Hematopoietic multipotent progenitor cell treated with erythropoietin and hydrocortisone succinate and interleukin-3 and kit ligand, for 8 days (in vitro differentiated cells): ENCODE measurements at places on chromosomes 11 and 22.
A peak's percentile ranks its signal among the peaks of the same experiment; 100 is the strongest.

DNA sequence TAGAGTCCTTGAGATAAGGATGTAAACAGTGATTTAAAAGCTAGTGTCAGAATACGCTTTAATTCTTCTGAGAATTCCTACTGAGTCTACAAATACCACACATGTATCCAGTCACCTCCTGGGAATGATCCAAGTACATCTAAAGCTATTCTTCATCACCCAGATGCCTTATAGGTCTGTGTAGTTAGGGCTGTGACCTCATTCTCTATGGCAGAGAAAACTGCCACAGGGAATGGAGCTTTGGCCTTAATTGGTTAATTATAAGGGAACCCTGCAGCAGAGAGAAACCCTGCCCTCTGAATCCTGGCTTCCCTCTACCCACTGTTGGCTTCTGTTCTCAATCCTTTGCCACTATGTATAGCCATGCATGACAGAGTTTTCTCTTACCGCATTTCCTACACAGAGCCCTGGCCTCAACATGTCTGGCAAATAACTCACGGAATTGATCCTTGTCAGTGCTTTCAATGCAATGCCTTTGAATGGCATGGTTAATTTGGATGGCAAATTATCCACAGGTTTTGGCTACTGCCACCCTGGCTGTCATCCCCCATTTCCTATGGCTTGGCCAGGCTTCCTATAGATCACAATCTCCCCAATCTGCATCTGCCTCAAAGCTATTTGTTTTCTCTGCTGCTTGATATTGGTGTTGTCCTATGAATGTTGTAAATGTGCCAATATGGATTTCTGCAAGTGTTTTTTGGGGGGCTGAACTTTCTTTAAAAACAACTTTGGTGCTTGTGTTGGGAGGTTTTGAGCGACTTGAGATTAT is 2.9 kb downstream of the DIXDC1 start:
- no peak for DNase-seq

DNA sequence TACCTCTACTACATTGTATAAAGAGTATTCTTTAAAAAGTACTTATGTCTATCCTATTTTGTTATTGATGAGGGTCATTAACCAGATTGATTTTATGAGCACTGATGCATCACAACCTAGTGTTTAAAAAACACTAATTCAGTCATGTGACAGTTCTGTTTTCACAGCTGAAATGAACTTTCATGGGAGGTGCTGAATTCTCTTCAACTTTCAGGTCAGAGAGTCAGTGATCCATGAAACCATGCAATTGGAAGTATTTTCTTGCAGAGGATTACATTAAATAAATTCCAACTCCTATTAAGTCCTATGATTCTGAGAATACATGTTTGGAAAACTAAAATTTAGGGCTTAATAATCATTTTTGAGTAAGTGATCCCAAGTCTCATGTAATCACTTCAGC is 889.4 kb downstream of the KCNA4 start:
- DNase-seq: no peak

DNA sequence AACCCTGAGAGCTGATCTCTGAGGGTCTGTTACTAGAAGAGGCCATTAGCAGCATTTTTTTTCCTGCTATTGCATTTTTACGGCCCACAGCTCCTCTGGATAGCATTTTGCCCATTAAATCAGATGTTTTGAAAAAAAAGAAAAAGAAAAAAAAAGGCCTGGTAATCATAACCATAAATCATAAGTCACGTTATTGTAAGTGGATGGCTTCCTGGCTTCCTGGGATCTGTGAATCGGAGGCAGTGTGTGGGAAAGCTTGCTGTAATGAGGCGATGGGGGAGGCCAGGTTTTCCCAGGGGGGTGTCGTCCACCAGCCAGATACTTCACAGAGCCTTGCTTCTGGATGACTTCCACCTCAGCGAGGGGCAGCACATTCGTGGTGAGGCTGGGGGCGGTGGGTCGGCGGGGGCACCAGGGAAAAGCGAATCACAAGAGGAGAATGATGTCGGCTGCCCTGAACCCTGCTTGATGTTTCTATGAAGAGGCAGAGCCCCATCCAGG is 106.5 kb upstream of the SYT13 start:
- no peak for DNase-seq

DNA sequence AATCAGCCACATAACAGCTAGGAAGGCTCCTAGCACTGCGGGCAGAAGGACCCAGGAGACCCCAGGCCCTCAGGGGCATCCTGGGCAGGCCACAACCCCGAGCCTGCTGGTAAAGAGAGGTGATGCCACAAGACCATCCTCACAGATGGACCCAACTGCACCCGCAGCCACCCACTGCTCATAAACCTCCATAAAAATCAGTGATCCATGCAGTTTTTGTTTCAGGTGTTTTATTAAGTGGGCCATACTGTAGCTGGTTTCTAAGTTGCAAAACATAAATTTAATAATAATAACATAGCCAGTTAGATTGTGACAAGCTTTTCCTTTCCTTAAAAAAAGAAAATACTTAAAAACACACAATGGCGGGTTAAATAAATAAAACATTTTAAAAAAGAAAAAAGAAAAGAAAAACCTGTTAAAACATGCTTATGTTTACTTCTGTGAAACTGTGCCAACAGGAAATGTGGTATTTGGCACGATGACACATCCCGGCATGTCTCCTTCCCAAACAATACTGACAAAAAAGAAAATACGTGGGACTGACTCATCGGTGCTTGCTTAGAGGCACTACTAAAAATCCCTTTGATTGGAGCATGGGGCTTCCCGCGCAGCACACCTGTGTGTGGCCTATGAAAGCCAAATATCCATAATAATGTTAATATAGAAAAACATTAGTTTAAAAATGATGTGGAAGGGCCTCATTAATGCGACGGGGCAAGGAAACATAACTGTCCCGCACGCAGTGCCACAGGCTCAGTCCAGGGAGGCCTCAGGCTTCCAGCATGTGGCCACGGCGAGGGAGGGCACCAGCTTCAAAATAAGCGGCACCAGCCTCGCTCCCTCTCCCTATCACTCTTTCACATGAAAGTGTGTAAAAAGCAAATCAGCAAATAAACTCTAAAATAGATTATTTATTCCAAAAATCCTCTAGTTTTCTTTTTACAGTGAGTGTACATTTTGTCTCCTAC is 47.5 kb upstream of the SCUBE2 start:
- DNase-seq: no peak

DNA sequence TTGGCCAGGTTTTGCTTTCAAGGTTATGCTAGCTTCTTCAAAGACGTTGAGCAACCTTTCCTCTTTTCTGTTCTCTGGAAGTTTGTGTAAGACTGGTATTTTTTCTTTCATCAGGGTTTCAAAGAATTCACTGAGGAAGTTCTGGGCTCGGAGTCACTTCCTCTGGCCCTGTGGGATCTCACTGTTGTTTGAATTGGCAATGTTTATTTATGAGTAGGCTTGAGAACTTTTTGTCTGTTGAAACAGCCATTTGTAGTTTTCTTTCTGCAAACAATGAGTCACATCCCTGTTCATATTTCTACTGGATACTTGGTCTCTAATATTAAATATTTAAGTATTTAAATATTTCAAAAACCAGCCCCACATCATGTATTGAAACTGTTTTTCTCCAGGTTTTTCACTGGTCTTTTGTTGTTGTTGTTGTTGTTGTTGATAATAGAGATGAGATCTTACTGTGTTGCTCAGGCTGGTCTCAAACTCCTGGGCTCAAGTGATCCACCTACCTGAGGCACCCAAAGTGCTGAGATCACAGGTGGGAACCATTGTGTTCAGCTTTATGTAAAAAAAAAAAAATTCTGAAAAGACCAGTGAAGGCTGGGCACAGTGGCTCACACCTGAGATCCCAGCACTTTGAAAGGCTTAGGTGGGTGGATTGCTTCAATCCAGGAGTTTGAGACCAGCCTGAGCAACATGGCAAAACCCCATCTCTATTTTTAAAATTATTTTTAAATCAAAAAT is 26.9 kb downstream of the SUSD2 start:
- peak; percentile 4 for DNase-seq

GRCh38 chr11:111047374-111047773 is 198.2 kb upstream of the POU2AF2 start:
- DNase-seq: no peak

DNA sequence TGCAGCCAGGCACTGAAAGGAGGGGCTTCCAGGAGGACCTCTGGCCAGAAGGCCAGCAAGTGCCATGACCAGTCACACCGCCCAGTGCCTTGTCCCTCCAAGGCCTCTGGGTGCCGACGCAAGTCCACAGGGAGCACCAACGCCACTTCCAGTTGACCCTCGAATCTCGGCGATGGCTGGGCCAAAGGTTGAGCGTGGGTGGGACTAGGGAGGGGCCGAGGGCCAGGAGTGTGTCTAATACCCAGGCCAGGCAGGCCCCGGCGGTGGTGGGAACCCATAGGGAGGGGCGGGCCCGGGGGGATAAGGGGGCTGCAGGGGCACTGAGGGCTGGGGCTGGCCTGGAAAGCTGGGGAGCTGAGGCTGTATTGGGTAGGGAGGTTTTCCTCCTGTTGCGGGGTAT is 29.3 kb downstream of the CD5 start:
- DNase-seq: no peak

GRCh38 chr11:65388731-65389130 is 2.3 kb downstream of the FRMD8 start:
- no peak for DNase-seq

DNA sequence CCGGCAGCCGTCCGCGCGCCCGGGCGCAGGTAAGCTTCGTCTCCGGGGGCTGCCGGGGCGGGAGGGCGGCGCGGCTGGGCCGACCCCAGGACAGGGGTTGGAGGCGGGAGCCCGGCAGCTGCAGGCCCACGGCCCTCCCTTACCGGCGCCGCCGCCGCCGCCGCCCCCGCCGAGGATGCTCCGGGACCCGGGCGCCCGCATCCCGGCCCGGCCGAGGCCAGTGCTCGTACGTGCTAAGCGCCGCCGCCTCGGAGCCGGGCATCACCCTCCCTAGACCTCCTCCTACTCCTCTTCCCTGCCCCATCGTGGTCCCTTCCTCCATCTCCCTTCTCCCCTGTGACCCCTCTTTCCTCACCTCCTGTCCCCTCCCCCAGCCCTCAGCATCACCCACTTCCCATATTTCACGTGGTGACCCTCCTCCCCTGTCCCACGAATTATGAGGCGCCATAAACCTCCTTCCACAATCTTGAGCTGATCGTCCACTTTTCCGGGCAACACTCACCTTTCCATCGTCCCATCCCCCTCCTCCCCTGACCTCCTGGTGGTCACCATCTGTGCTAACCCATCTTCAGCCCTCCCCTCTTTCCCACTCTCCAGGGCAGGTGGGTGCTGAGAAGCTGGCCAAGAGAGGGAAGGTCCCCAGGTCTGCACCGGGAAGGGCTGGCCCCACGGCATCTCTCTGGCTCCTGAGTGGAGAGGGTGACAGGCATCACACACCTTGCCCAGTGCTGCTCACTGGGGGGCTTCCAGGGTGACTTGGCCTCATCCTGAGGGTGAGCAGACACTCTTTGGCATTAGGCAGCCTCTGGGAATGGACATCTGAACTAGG is 612 bp downstream of the ASPHD2 start:
- DNase-seq: no peak

- no peak for DNase-seq
Measured at GRCh38 chr11:2421996-2422395, 21.4 kb downstream of the TSSC4 start.

DNA sequence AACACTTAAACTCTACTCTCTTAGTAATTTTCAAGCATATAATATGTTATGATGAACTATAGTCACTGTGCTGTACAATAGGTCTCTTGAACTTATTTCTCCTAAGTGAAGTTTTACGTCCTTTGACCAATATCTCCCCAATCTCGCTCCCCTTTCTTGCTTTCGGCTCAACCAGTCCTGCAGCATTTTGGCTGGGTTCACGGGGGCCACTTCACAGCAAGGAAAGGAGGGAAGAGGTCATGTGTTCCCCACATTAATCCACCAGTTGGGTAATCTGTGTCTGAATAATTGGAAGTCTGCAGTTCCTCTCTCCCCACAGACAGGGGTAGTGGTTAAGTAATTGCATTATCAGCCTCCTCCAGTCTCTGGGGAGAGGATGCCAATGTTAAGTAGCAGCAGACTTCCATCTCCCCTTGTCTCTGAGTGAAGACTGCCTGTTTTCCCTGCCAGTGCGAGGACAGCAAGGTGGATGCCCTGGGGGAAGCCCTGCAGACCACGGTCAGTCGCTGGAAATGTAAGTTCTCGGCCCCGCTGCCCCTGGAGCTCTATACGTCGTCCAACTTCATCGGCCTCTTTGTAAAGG is 59.2 kb upstream of the CRTAM start:
- DNase-seq: peak; percentile 38

DNA sequence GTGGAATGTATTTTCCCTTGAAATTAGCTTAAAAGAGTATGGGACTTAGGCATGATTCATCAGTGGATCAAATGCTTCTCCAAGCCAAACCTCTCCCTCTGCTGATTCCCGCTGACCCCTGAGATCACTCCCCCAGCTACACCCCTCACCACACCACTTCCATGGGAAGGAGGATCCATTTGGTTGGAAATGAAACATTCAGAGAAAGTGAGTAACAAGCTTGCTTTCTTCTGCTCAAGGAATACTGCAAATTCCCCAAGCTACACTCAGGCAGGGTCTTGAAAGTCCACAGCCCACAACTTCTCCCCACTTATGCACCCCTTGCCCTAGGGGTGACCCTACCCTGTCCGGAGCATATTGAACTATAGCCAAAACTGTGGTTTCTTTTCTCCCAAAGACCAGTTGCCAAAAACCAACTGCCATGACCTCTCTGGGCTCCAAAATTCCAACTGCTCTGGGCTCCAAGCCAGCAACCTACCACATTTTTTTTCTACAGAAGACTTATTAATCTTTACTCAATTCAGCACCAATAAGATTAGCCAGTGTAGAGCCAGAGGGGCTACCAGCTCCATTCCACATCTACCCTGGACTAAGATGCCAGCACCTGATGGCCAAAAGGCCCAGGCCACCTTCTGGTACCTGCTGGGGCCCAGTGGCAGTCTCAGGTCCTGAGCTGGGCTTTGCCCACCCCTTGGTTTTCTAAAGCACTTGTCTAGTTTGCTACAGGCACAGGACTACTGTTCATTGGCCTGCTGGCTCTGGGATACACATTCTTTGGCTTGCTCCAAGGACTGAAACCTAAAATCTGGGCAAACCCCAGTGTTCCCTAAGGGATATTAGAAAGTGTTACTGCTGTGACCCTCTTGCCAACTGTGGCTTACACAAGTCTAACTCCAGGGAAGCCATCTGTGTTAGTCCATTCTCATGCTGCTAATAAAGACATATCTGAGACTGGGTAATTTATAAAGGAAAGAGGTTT is 101.1 kb downstream of the MICAL3 start:
- DNase-seq: peak; percentile 67

DNA sequence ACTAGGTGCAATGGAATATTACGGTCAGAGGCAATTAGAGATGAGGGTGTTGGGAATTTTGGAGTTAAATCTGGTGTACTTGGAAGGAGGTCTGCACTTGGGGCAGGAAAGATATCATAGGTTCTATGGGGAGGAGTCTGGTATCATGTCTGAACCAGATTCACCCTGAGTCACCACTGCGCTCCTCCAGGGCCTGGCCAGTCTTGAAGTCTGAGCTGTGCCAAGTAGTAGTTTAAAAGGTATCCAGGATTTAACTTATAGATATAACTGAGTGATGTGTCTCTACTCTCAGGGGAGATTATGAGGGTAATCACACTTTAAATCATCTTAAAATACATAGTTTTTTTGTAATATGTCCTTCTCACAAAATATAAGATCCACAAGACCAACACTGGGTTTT is 6.6 kb downstream of the CNGA4 start:
- DNase-seq: no peak
